GM12878 (cell line): ENCODE measurements at places on chromosomes 5 and 9. TPM values are rescaled to one million over a fixed set of nuclear protein-coding genes. Genes with fewer than 3 reads are reported as not detected.

GRCh38 chr5:99765011-99765410, 770.2 kb upstream of the FAM174A start:
- no peak for DNase-seq

- DNase-seq = no peak
These were observed 305.1 kb downstream of the PSAT1 start for GRCh38 chr9:78601957-78602565.

- DNase-seq = no peak
These were observed 14.3 kb downstream of the OTULINL start for GRCh38 chr5:14595891-14596290.

- peak; percentile 1 for DNase-seq
These were observed 476.1 kb upstream of the ACO1 start for GRCh38 chr9:31908158-31908890.

- DNase-seq = peak; percentile 53
These were observed 64.1 kb upstream of the RAD23B start for GRCh38 chr9:107218829-107219485.

GRCh38 chr9:107447834-107448233, 41.7 kb downstream of the KLF4 start:
- no peak for DNase-seq

DNA sequence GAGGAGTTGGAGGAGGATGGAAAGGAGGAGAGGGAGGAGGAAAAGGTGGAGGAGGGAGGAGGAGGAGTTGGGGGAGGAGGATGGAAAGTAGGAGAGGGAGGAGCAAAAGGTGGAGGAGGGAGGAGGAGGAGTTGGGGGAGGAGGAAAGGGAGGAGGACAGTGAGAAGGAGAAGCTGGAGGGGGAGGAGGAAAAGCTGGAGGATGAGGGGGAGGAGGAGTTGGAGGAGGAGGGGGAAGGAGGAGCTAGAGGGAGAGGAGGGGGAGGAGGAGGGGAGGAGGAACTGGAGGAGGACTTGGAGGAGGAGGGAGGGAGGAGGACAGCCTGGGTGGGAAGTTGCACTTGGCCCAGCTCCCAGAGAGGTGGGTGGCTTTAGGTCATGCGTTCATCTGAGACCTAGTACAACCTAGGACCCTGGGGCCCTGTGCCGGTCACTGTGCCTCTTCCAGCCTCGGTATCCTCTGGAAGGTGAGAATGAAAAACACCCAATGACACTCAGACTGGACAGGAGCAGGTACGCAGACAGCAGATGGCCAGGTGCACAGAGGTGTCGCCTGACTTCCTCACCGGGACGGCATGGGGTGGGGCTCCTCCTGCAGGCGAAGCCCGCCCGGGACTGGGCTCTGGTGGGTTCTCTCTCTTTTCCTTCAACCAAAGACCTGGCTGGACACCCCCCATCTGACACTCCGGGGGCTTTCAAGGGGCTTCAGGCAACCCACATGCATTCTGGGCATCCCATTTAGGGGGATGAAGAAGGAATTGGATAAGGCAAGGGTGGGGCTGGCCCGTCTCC, 12.2 kb upstream of the SLC2A6 start:
- no peak for DNase-seq

DNA sequence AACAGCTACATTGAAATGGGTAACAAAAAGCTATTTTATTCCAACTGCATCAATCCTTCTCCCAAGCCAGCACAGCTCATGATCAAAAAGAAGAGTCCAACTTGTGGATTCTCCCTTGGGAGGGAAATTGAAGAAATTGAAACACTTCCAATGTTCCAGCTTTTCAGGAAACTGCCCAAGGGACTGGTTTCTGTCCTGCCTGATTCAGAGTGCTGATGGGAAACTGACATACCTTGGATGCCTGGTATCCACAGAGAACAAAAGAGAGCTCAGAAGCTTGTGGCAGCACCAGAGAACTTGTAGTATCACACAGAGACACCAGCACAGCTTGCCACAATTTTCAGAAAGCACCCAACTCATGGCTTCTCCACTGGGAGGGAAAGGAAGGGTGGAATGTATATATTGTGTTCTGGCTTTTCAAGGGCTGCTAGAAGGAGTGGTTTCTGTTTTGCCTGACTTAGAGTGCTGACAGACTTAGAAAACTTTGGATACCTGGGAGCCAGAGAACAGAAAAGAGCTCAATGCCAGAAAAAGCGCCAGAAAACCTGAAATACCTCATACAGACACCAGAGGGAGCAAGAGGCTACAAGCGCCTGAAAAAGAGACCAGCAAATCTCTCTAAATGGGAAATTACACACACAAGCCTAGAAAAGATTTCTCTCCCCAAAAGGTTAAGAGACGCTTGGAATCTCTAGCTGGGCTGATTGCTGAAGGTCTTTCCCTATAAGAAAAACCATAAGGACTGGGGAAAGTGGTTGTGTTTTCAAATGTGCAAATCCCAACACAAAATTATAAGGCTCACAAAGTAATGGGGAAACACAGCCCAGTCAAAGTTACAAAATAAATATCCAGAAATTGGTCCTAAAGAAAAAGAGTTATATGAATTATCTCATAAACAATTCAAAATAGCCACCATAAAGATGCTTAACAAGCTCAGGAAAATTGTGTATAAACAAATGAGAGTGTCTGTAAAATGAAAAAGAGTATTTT, 178.8 kb downstream of the SPOCK1 start:
- DNase-seq = no peak

GRCh38 chr9:124356745-124357390, 58.4 kb downstream of the PSMB7 start:
- DNase-seq = no peak

- DNase-seq = peak; percentile 32
These were observed 97.8 kb downstream of the STK32A start for GRCh38 chr5:147332658-147333057.

The LHX3 gene
- total RNA-seq = not detected in 2 replicates

The FGF10 gene
- not detected in 2 replicates for total RNA-seq

The INSL4 gene
- not detected in 2 replicates for total RNA-seq

The CCDC192 gene
- not detected in 2 replicates for total RNA-seq

The TMEM141 gene
- 31.1 and 36.1 TPM in 2 replicates for total RNA-seq
